ENCODE measurements at places on chromosomes 6 and 20.

- DNase-seq, result no peak
Measured at GRCh38 chr20:25090492-25091429, 8.8 kb upstream of the VSX1 start.

GRCh38 chr6:142906945-142907470, 38.0 kb downstream of the HIVEP2 start:
- no peak for DNase-seq

DNA sequence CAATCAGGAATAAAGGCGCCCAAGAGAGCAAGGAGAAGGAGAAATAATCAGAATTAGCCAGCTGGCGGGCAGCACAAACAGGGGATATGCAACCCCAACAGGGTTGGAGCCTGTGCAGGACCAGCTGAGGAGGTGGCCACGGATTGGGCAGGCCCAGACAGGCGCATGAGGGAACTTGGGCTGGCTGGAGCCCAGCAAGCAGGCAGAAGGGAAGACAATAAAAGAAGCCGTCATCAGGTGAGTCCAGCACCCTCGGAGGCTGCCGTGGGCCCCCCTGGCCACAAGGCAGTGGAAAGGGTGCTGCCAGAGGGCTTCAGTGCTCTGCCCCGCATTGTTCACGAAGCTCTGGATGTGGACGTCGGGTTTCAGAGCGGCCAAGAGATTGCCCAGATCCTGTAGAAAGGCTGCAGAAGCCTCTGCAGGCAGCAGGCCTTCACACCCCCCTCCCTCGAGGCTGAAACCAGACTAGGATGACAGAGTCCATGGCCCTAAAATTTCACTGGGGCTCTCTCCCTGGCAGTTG, 28.4 kb upstream of the MAFB start:
- no peak for DNase-seq

DNA sequence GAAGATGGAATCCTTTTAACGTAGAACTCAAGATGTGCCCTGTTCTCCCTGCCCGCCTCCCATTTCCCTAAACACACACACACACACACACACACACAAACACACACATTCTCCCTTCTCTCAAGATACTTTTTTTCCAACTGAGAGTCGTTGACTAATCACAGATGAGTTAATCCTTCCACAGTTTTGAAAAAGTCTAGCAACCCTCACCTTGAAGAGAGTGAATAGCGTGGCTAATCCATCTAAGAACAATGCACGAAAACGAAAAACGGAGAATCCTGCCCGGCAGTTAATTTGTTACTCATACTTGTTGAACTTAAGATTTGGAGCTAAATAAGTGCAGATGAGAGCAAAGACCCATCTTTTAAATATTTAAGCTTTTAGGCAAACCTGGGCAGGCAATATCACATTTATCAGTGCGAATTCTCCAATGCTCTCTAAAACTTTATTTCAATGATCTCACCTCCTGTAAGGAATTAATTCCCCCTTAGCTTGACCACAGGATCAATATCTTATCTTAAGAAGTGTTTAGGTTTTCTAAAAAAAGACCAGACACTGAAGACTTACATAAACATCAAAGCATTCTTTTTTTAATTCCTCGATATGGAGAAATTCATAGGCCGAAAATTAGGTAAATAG, 1.1 kb downstream of the AGPAT4 start:
- DNase-seq, result no peak

GRCh38 chr20:57921676-57922075, 211.9 kb upstream of the PMEPA1 start:
- DNase-seq, result no peak

DNA sequence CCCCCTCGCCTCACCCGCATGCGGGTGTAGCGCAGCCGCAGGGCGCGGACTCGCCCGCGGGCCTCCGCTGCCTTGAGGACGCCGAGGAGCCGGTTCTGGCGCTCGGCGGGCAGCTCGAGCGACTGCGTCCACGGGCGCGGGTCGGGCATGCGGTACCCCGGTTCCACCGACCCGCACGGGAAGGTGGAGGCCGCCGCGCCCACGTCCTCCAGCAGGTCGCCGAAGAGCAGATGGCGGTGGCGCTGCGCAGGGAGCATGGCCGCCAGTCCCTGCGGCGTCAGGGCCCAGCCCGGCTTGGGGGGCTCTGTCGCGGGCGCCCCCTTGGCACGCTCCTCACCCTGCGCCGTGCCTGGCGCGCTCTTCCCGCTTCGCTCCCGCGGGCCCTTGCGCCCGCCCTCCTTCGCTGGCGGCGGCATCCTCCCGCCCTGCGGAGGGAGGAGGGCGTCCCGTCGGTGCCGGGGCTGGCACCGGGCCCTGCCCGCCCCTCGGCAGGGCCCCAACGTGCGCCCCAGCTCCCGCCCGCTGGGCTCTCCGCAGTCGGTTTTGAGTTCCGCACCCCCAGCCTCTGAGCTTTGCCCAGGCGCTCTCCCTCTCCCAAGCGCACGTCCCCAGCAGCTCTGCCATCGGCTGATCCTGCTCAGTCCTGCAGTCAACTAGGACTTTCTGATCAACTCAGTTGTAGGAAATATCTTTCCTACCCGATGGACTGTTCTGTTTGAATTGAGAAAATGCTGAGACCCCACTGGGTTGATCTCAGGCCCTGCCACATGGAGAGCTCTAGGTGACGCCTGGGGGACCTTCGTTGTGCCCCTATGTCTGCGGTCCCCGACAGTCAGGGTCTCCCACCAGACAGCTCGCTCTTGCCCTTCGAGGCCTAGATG, at the start of gene LKAAEAR1:
TSS of gene LKAAEAR1 (minus strand) at position 595 of the 881 bp plus-strand sequence. CDS start at position 416, 179 bp downstream.
- no peak for DNase-seq

- no peak for DNase-seq
Measured at GRCh38 chr6:1485678-1486077, 96.3 kb downstream of the FOXF2 start.

DNA sequence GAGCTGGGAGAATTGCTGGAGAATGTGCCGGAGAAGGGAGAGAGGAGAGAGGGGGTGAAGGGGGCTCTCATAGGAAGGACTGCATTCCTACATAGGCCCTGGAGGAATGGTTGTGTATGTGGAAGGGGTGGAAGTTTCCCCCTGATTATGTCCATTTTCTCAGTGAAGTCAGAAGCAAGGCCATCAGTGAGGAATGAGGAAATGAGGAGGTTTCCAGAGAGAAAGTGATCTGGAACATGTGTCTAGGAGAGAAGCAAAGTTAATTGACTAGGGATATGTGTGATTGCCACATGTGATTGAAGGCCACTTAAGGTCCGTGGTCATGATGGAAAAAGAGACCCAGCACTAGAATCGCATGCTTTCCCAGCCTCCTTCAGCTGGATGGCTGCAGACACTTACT, 42.3 kb downstream of the TBPL1 start:
- DNase-seq, result no peak

- DNase-seq, result no peak
Measured at GRCh38 chr20:11780765-11781369, 136.8 kb upstream of the BTBD3 start.

DNA sequence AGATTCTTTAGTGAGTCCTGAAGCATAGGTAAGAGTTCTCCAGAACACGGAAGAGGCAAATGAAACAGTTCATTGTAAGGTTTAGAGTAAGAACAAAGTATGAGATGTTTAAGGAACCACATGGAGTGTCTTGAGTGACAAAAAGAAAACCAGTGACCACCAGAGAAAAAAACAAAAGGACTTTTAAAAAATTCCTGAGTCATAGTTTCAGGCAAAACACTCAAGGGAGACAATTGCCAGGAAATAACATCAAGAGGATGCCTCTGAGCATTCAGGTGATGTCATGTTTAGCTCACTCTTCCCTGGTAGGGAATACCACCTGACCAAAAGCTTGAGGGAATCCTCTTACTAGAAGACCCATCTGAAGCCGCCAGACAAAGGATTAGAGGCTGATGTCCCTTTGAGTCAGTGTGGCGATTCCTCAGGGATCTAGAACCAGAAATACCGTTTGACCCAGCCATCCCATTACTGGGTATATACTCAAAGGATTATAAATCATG, 110.3 kb downstream of the COL19A1 start:
- no peak for DNase-seq

DNA sequence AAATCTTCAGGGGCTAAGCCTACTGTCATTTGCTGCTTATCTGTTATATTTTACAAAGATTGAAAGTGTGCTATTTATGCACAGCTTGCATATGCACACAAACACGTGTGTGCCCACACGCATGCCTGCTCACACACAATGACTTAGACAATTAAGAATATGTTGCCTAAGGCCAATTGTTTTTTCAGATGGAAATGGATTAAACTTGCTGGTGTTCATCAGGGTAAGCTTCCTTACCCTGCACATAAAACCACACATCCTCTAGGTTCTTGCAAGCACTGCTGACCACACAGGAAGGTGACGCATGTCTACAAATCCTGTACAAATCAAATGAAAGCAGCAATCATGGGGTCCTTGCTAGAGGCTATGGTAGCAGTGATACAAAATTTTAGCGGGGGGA, 58.4 kb downstream of the GJA10 start:
- no peak for DNase-seq

DNA sequence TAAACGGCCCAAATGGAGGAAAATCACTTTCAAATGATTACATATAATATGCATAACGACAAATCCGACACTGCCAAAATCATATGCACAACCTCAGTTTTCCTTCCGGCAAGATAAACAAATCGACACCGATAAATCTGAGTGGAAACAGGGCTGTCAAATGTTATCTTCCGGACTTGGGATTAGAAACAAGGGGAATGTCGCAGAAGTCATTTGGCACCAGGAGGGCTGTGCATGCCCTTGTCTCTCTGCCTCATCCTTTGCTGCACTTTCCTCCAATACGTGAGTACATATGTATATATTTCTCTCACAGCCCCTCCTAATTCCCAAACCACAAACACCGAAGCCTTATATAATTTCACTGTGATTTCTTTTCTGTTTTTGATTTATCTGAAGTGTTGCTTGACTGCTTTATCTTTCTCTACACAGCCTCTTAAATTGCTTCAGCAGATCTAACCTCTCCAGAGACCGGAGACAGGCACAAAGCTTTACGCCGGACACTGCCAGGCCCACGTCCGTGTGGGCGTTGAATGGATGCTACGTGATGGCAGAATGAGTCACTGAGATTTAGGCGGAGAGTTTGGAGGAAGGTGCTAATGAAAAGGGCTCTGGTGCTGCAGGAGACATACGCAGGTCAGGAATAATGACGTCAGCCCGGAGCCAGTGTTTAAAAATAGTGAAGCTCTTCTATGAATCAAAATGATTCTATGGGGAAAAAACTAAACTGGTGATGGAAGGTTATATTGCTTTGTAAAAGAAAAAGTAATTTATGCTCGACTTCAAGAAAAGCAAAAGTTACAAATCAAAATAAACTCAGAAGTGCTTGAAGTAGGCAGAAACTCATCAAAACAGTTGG, 21.0 kb upstream of the PRELID3B start:
- DNase-seq, result no peak

- DNase-seq, result no peak
Measured at GRCh38 chr6:71499667-71500066, 211.1 kb downstream of the OGFRL1 start.

DNA sequence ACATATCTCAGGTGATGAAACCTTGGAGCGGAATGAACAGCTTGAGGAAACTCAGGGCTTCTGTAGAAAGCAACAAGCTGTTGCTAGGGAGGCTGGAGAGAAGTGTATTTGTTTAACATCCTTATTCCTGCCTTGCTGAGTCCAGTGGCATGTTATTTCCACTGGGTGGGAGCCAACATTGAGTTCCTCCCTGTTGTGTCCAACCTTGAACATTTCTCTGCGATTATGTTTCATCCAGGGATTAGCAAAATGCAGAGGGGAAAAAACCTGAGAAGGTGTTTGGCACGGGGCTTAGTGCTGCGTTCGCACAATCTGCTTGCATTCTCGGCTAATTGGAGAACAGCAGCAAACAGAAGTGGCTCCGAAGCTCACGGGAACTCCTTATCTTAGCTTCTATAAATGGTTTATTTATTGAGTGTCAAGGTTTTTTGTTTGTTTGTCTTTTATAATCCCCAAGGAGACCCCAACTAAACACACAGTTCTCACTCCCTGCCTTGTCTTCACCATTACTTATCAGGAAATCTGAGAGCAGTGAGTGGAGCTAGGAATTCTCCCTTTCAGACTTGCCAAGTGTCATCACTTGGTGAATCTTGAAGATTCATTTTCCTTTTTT, 412.8 kb downstream of the CDC5L start:
- DNase-seq, result no peak
